ENCODE measurements at places on chromosomes 5 and 9.

DNA sequence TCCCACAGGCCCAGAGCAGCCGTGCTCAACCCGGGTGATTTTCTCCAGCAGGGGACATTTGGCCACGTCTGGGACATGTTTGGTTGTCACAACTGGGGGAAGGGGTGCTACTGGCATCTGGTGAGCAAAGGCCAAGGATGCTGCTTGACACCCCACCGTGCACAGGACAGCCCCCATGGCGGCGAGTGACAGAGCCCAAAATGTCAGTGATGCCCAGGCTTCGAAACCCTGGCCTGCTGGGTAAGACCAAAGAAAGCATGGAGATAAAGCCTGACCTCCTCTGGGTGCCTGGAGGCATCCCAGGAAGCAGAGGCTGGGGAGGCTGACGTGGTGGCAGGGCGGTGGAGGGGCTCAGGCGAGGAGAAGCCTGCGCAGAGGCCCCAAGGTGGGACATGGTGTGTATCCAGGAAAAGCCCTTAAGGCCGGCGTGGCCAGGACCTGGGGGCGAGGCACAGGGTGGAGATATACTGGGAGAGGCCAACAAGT, 66.4 kb downstream of the ZNF354C start:
- peak; percentile 21 for DNase-seq

GRCh38 chr5:82513738-82514137, 235.6 kb upstream of the RPS23 start:
- no peak for DNase-seq

GRCh38 chr5:84255315-84255714, 129.4 kb downstream of the EDIL3 start:
- DNase-seq: no peak

DNA sequence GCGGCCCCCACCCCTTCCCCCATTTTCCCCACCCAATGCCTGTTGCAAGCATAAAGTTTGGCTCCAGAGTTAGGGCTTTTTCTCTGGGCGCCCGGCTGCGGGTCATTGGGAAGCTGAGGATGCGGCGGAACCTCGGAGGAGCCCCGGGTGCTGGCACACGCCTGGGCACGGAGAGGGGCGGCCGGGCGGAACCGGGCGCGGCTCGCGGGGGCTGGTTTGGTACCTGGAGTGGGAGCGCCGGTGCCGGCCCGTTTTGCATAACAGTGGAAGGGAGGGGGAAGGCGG, 1.2 kb downstream of the PPARGC1B start:
- DNase-seq: no peak

DNA sequence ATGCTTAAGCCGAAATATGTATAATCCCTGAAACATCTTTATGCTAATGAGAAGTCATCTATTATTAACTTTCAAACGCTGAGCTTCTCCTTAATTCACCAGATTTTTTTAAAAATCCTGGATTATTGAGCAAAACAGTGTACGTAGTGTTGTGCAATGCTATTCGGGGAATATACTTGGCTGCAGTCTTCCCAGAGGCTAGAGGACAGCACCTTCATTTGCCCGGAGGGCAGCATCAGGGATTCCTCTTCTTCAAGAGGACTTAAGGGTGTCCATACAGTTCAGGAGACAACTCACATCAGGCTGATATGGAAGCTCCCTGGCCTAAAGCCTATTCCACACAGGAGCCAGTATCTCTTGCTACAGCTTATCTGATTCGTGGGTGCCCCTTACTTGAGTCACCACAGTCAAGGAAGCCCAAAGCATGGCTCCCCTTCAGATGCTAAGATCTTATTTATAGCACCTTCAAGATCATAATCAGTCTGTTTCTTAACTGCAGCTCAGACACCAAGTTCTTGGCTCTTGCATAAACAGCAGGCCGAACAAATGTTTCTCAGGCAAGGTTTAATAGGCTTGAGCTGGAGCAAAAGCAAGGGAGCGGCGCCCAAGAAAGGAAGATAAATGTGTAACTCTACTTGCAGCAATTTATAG, 29.4 kb downstream of the NUTM2F start:
- DNase-seq: no peak

GRCh38 chr5:73446631-73447529, 1.7 kb downstream of the FOXD1 start:
- peak; percentile 62 for DNase-seq

DNA sequence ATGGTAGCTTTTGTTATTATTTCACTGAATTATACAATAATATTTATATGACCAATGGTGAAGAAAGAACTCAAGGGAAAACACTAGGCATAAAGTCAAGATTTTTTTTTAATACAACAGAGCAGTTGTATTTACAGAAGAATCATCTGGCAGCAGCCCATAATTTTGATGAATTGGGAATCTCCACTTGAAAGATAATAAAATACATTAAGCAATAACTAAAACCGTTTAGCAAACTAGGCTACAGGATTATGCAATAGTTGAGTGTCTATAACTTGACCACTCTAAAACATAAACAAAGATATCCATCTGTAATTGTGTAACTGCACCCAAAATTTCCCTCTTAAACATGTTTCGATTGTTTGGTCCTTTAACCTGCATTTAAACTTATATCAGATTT, 80.8 kb downstream of the SNCAIP start:
- no peak for DNase-seq

GRCh38 chr5:71932655-71933338, 174.5 kb upstream of the MAP1B start:
- no peak for DNase-seq
